ENCODE measurements at places on chromosomes 12 and 14.

- no peak for DNase-seq
Measured at GRCh38 chr12:56900583-56900982, 33.6 kb downstream of the SDR9C7 start.

DNA sequence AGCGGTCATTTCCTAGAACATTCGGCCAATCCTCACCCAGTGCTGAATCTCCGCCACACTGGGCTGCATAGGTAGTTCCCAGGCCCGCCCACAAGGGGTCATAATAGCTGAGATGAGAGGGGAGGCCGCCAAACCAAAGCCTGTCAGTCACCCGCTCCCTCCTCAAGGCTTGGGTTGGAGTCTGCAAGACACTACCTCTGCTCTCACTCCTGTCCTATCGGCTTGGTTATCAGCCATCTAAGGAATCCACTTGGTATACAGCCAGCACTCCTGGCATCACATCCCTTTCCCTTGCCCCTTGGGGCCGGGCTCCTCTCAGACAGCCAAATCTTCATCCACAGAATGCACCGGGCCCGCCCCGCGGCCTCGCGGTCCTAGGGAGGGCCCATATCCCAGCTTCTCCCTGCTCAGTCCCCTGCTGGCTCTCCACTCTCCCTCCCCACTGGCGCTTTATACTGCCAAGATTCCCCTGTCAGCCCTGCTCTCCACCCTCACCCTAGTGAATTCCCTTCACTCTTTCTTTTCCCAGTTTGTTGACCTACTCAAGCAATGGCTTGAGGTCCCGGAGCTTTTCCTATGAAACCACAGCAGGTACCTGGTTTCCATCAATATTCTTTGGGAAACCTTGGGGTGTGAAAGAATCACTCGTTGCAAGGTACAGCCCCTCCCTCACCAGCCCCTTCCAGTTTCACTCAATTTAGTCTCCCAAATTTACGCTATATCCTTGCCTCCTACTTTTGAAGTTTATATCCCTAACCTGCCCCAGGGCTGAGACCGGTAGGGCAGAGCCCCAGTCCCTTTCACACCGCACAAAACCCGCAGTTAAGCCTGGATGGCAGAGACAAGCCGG, 1.4 kb downstream of the IFFO1 start:
- DNase-seq, result peak; percentile 39

- no peak for DNase-seq
Measured at GRCh38 chr14:61433169-61433568, 111.8 kb downstream of the PRKCH start.

DNA sequence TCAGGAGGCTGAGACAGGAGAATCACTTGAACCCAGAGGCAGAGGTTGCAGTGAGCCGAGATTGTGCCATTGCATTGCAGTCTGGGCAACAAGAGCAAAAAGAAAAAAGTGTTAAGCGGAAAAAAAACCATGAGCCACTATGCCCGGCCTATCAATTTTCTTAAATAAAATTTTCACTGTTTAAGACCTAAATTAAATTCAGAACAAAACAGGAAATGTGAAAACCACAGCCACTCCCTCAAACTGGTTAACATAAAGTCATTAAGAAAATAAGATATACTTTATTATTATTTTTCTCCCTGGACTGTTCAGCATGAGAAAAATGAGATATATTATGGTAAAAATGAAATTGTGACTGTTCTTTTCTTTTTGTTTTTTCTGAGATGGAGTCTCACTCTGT, 44.6 kb upstream of the GCH1 start:
- DNase-seq, result no peak

Measured in T-helper 22 cell (primary cell).